ENCODE measurements at places on chromosomes 7 and 10.

DNA sequence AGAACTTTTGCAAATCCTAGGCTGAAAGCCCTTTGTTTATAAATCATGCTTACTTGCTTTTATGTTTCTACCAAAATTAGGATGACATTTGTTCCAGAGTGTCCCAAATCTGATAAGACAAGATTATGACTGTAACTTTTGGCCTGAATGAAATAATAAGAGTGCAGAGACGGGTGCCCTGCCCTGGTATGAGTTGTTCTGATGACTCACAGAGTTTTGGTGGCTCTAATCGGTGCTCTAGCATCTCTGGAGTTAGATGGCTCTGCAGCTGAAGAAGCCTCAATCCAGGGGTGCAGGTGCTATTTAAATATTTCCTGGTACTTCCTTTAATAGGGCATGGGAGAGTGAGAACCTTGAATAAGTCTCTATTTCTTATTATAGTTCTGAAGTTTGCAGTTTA is 102.2 kb upstream of the ELMO1 start:
- no peak for DNase-seq

DNA sequence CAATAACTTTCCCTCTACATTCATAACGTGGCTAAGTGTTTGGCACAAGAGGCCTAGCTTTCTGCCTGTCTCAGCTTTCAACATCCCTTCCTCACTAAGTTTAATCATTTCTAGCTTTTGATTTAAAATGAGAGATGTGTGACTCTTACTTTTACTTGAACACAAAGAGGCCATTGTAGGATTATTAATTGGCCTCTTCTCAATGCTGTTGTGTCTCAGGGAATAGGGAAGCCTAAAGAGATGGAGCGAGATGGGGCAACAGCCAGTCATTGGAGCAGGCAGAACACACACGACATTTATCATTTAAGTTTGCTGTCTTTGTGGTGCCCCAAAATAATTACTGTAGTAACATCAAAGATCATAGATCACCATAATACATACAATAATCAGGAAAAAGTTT is 167.1 kb upstream of the TRIM24 start:
- DNase-seq = no peak

DNA sequence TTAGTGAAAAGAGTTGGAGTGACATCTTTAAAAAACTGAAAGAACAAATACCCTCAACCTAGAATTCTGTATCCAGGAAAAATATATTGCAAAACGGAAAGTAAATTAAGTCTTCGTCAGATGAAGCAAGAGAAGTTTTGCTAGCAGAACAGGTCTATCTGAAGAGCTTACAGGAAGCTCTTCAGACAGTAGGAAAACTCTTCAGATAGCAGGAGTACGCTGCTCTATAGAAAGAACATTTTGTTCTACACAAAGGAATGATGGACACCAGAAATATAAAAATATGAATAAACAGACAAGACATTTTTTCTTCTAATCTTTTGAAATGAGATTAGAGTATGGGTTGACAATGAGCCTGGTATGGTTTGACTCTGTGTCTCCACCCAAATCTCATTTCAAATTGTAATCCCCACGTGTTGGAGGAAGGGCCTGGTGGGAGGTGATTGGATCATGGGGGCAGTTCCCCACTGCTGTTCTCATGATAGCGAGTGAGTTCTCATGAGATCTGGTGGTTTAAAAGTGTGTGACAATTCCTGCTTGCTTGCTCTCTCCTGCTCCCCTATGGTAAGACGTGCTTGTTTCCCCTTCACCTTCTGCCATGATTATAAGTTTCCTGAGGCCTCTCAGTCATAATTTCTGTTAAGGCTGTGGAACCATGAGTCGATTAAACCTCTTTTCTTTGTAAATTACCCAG is 567.3 kb downstream of the AUTS2 start:
- no peak for DNase-seq

DNA sequence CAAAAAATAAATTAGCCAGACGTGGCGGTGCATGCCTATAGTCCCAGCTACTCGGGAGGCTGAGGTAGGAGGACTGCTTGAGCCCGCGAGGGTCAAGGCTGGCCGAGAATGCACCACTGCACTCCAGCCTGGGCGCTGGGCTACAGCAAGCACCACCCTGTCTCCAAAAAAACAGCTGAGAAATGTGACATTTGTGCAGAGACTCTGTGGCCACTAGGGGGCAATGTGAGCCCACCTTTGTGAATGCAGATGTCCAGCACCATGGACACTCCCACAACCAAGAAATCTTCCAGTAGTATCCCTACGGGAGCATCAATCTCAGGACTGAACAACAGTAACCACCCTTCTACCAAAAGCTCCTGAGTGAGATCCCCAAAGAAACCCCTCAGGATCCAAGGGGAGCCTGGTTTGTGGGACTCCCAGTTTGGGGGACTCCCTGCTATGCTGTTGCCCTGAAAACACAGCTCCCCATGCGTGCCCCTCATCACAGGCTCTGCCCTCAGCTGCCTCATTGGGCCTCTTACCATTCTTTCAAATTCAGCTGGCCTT is 6.2 kb upstream of the AHCYL2 start:
- DNase-seq = peak; percentile 88

DNA sequence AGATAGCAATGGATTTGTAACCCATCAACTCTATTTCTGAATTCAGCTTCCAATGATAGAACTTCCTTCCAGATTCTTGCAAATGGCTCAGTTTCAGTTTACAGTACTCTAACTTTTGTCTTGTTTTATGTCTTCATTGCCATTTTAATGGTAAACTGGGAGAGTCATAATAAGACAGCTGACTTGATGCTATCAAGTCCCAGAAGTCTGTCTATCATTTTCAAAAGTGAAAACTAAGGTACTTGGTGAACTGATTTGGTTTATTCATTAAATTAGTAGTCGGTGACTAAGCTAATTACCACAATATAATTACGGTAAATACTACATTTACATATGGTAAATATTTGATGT is 25.0 kb downstream of the RTKN2 start:
- no peak for DNase-seq

- DNase-seq = no peak
Observed at GRCh38 chr10:126628746-126629145, 41.7 kb downstream of the C10orf90 start.

DNA sequence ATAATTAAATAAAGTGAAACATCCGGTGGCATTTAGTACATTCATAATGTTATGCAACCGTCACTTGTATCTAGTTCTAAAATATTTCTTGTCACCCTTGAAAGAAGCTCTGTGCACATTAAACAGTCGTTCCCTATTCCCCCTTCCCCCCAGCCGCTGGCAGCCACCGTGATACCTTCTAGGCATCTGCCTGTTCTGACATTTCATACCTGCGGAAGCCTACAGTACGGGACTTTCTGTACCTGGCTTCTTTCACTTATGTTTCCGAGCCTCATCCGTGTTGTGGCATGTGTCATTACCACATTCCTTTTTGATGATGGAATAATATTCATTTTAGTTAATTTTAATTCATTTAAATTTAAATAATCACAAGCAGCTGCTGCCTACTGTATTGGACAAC is 13.9 kb upstream of the SFRP5 start:
- DNase-seq = no peak

- no peak for DNase-seq
Observed at GRCh38 chr7:50211130-50212015, 93.1 kb upstream of the IKZF1 start.

GRCh38 chr10:120688928-120689327 is 162.2 kb upstream of the WDR11 start:
- DNase-seq = no peak

DNA sequence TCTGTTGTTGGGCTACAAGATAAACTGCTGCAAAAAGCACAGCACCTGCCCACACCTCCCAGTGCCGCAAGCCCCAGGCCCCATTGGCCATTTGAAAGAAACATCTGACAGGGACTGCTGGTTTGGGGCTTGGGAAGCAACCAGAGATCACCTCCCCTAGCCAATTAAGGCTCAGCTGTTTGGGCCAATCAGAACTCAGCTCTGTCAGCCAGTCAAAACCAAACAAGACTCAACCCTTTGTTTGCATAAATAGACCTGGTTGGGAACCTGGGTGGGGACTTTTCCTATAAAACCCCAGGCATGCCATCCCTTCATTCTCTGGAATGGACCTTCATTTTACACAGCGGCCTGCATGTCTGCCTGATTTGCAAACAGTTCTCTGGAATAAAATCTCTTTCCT is 17.2 kb upstream of the NME8 start:
- DNase-seq = no peak

DNA sequence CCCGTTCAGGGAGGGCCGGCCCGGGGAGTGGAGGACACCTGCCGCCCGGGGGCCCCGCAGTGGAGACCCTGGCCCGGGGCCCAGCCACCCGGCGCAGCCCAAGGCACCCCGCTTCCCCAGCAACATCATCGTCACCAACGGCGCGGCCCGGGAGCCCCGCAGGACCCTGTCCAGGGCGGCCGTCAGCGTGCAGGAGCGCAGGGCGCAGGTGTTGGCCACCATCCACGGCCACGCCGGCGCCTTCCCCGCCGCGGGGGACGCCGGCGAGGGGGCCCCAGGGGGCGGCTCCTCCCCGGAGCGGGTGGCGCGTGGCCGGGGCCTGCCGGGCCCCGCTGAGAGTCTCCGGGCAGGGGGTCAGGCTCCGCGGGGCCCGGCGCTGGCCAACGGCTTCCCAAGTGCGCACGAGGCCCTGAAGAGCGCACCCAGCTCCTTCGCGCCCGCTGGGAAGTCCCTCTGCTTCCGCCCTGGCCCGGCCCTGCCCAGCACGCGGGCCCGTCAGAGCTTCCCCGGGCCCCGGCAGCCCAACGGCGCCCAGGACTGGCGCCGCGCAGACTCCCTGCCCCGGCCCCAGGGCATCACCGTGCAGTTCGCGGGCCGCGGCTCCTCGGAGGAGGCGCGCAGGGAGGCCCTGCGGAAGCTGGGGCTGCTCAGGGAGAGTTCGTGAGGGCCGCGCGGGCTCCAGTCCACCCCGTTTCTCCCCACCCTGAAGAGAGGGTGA is 46.7 kb downstream of the PROSER2 start:
- DNase-seq = peak; percentile 48

DNA sequence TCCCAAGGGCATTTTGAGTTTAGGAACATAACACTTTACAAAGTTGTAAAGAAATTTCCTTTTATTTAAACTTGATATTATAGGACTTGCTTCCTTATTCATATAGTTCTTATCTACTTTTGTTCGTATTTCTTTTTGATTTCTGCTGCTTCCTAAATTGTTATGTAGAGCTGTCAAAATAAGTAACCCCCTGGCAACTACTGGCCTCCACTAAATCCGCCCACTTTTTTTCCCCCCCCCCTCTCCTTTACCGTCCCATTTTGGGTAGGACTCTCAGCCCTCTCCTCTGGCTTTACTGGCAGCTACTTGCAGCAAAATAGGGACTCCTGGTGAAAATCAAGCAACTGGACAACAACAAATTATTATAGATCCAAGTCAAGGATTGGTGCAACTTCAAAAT is 1.1 kb downstream of the SP4 start:
- no peak for DNase-seq

DNA sequence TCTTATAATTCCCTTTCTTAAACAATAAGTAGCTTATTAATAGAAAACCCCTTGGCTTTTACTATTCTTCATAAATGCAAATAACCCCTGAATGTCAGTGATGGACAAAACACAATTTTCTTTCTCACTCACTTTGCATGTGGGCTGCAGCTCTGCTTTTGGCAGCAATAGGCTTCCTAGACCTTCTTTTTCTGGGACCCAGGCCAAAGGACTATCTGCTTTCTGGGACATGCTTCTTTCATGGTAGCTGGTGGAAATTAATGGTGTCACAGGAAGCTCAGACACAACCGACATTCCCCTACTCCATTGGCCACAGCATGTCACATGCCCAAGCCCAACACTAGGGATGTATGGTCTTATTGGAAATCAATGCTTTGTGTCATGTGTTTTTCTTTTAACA is 134.3 kb upstream of the MDFIC start:
- DNase-seq = peak; percentile 13
